ENCODE measurements at places on chromosomes 11 and 22. TPM values are rescaled to one million over a fixed set of nuclear protein-coding genes. Genes with fewer than 3 reads are reported as not detected.

The MCM5 gene
- total RNA-seq: 27.9 TPM

The SLC5A4 gene
- 2.1 TPM for total RNA-seq

The MRGPRF gene
- total RNA-seq: 75.2 TPM

- peak; percentile 65 for DNase-seq
Measured at GRCh38 chr11:78646564-78647185, 72.0 kb upstream of the NARS2 start.

The DDI1 gene
- total RNA-seq: not detected

- no peak for DNase-seq
Measured at GRCh38 chr22:45917146-45917545, 59.8 kb downstream of the WNT7B start.

DNA sequence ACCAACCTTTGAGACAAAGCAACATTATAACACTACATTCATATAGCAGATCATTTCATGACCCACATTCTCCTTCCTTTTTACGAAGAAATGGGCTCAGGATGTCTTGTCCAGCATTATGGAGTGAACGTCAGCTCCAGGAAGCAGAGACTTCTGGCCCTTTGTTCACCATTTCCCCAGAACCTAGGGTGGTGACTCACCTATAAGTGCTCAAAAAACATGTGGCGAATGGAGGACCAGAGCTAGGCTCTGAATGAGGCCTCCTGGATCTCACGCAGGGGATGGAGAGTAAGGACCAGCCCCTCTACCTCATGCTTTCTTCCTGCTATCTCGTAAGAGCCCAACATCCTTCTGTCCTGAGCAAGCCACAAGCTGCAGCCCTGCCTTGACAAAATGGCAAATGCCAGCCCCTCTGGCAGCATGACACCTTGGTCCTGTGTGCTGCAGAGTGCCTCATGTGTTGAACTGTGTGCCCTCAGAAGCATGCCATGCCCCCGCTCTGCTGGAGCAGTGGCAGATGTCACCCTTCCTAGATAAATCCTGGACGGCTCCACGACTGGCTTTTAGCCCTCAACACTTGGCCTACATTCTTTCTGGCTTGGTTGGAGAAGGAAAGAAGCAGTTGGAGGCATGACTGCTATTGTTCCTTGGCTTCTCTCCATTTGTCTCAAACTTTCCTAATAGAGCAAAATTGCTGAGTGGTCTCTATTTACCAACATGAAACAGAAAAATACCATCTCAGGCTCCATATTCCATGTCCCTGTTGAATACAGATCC, 6.5 kb upstream of the ST3GAL4 start:
- no peak for DNase-seq

DNA sequence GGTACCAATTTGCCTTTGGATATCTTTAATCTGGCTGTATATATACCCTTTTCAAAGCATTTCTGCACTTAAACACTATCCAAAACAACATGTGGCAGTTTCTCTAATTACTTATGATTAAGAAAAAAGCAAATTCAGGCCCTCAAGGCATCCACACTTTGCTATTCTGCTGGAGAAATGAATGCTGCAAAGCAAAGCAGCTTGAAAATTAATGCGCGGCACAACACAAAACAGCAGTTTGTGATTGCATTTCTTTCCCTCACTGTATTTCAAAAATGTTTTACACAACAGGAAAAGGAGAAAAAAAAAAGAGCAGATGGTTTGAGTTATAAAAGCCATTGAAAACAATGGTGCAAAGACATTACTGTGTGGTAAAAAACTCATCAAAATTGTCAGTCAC, 738.4 kb upstream of the RAG2 start:
- no peak for DNase-seq

GRCh38 chr11:13149991-13150390, 127.6 kb upstream of the BMAL1 start:
- no peak for DNase-seq

- DNase-seq: no peak
Measured at GRCh38 chr11:15471048-15471894, 356.5 kb downstream of the INSC start.

The DSCAML1 gene
- 0.81 TPM for total RNA-seq

Measured in ureter (tissue), 1 donor.